ENCODE measurements at places on chromosomes 4 and X.

DNA sequence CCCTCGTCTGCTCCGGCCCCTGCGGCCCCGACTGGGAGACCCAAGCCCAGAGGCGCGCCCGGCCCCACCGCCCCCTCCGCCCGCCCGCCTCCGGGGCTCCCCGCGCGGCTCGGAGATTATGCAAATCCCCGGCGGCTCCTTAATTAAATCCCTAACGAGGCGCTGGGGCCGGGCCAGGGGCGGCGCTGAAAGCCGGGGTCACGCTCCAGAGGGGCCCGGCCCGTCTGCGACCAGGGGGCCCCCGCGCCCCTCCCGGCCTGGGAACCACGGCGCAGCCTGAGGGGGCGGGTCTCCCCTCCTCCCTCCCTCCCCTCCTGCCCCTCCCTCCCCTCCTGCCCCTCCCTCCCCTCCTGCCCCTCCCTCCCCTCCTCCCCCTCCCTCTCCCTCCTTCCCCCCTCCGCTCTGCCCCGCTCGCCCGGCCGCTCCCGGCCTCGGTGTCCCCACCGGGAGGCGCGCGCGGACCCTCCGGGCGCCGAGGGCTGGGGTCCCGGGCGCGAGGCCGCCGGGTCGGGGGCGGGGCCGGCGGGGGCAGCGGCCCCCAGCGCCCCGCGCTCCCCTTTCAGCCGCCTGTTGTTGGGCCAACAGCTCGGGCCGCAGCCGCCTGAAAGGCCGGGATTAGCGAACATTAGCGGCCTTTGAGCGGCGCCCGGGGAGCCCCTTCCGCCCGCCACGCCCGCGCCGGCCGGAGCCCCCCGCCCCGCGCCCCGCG lies 25.9 kb upstream of the FGFR3 start:
- no peak for DNase-seq

DNA sequence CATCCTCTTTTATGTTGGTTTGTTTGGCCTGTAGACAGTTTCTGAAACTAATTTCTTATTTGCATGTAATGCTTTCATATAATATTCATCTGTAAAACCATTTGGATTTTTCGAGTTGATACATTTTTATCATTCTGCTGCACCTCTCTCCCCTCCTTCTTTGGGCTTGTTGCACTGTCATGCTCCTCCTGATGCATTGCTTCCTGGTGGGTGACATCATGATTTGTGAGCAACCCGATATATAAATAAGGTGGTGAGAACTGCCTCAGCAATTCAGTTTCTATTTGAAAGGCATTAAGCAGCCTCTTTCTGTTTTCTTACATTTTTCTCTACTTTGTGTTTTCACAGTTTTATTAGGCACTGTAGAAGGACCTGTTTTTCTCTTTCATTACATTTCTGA lies 515.7 kb downstream of the RPA4 start:
- DNase-seq: no peak

- DNase-seq: no peak
Measured at GRCh38 chr4:112377594-112378242, 80.5 kb downstream of the ALPK1 start.

DNA sequence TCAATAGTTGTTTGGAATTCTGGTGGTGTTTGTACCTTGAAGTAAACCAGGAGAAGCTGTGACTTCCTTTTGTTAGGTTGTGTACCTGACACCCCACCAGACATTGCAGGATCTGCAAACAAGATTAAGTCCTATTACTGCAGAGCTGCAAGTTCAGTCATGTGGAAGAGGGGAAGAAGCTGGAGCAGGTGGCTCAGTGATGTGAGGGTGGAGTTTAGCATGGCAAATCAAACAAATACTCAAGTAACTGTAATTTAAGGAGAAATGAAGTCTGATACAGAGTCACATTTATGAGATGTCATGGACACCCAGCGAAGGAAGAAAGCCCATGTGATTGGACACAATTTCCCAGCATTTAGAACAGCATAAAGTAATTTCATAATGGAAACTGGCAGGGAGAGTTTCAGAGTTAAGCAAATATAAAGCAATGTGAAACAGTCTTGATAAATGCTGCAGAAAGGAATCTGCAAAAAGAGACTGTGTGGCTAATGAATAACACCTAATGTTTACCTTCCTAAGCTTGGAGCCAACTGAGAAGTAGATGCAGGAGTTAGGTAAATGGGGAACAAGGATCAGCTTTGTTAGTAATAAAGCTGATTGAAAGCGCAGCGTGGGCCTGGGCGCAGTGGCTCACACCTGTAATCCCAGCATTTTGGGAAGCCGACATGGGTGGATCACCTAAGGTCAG lies 249.1 kb downstream of the GBA3 start:
- DNase-seq: no peak

DNA sequence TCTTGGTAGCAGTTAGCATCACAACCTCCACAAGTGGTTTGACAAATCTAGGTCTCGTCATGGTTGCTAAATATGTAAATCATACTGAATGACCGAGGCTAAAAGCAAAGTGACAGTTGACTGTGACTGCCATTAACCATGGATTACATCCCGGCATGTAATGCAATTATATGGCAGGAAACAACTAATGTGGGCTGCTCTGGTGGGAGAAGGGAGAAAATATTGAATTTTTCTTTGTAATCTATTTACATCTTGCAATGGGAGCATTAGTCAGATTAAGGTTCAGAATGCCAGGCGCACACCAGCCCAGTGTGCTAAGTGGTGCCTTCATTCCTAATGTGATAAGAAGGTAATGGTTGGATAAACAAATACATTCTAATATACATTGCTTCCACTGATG lies 35.8 kb downstream of the UNC5C start:
- DNase-seq: no peak

GRCh38 chr4:172657081-172657480 lies 511.5 kb upstream of the GALNT7 start:
- DNase-seq: no peak

DNA sequence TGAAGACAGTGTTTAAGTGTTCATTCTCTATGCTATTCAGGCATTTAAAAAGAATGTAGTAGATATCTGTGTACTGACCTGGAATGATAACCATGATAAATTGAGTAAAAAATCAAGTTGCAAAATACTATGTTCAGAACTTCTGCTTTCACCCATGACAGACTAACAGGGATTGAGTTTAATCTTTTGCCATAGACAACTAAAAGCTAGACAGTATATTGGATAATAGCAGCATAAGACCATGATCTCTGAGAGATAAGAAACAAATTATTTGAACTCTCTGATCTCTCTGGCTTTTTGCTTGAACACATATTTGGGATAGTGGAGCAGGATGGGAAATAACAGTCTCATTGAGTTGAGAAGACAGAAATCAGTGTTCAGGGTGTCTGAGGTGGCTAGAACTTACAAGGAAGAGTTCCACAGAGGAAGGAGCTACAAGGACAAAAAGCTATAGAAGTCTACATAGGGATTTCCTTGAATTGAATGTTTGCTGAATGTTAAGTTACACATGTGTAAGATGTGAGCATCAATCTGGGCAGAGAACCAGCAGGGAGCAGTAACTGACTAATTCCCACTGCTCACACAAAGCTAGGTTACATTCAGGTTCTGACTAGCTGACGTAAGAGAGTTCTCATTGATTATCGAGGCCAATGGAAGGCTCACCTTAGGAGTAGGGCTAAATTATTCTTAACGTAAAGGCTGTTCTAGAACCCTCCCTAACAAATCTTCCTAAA lies 60.4 kb downstream of the SLC30A9 start:
- DNase-seq: no peak

GRCh38 chr4:70158576-70158975 lies 4.5 kb downstream of the PRR27 start:
- DNase-seq: no peak
